OCI-LY7 (cell line): ENCODE measurements at places on chromosomes 12 and 14.

DNA sequence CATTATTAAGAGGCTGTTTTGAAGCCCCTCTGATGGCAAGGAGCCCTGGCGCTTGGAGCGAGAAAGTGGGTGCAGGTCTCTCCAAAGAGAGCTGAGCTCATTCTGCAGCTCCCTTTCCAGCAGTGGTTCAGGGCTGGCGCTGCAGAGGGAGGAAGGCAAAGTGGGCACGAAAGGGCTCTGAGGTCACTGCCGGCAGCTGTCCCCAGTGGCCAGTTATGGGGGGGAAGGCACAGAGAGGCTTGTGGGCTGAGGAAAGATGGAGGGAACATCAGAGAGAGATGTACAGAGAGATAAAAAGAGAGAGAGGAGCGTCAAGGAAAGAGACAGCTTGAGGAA lies 75.2 kb upstream of the TBX5 start:
- DNase-seq = no peak

- no peak for DNase-seq
Measured at GRCh38 chr14:69605738-69606137, 5.7 kb upstream of the SUSD6 start.

DNA sequence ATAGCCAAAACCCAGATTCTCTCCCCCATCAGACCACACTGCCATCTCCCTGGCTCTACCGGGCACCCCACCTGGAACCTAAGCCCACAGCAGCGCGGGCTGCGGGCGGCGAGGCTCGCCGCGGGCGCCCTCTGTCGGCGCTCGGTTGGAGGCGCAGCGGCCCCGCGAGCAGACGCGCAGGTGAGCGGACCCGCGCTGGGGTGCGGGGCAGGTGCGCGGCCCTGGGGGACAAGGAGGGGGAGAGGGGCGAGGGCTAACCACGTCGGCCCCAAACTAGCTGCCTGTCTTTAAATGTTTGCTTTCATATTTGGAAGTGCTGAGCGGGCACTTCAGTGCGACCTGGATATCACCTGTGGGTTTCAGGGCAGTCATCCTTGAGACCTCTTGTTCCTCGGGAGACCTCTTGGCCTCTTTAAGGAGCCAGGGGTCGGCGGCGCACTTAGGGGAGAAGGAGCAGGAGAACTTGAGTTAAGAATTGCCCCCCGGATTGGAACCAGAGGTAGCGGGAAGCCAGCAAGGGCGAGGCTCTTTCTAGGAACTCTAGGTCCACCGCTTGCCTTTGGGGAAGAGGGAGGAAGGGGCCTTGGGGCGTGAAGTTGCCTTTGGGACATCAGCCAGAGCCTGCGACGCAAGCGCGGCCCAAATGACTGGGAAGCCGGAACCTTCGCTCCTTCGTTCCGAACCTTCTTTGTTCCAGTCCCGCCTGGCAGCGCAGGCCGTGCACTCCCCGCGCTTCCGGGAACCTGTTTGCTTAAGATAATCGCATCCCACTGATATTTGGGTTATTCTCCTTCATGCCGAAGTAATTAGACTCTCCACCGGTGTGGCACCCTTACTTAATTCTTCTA lies 78.7 kb downstream of the NEDD1 start:
- DNase-seq = peak; percentile 27

- no peak for DNase-seq
Measured at GRCh38 chr12:13152281-13152680, 44.2 kb upstream of the EMP1 start.

DNA sequence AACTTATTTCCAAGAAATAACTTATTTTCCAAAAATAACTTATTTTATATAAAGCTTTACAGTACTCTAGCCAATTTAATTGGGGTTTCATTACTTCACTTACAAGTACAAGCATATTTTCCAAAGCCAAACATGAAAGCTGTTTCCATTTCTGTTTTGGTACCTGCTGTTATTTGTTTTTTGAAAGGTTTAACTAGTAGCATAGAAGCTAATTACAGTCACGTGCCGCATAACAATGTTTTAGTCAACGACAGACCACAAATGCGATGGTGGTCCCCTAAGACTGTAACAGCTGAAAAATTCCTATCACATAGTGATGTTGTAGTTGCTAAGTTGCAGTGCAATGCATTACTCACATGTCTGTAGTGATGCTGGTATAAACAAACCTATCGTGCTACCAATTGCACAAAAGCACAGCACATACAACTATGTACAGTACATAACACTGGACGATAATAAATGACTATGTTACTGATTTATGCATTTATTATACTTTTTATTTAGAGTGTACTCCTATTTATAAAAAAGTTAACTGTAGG lies 21.7 kb downstream of the PTPN21 start:
- no peak for DNase-seq

- DNase-seq = no peak
Measured at GRCh38 chr14:66041582-66041981, 444.6 kb upstream of the CCDC196 start.

GRCh38 chr12:131391399-131391798 lies 319.5 kb upstream of the SFSWAP start:
- DNase-seq = no peak

DNA sequence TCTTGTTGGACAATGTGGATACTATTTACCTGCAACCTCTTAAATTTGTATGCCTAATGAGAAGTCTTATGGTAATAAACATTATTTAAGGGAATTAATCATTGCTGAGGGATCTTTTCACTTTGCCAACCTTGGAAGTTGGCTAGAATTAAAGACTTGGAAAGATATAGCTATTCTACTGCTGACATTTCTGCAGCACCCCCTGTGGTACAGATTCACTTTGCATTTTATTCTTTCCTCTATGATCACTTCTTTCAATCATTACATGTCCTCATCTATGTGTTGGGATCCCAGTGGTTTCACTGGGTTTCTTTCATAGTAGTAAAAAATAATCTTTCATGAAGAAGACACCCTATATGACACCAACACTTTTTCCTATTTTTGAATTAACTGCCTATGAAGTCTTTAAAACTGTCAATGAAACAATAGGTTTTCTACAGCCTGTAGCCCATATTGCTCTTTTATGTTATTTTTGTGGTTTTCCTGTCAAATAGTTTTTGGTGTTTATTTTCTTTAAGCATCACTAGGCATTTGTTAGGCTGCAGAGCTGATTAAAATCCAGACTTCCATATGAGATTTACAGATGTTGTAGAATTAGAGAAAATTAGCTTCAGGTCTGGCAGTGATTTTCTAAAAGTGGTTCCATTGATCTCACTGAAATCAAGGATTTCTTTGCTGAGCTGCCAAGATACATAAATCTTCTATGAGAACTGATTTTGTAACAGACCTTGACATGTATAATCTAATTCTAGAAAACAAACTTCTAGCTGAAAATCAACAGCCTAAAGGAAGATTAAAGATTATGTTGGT lies 256.1 kb downstream of the NAV3 start:
- DNase-seq = no peak

- no peak for DNase-seq
Measured at GRCh38 chr12:23927907-23928306, 21.6 kb downstream of the SOX5 start.

DNA sequence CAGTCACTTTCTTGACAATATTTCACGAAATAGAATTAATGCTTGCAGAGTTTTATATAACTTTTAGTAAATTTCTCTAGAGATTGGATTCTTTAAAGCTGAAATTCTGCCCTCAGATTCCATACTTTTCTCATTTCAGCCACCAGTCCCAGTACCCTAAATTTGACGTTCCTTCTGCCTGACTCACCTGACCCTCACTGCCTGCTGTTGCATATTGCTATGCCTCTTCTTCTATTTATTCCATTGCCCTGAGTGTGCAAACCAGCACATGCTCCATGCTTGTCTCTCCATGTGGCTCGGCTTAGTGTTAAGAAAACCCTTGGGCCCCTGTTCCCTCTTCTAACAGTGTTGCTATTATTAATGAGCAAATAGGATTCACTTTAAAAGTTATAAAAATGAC lies 533.3 kb downstream of the LRFN5 start:
- no peak for DNase-seq

DNA sequence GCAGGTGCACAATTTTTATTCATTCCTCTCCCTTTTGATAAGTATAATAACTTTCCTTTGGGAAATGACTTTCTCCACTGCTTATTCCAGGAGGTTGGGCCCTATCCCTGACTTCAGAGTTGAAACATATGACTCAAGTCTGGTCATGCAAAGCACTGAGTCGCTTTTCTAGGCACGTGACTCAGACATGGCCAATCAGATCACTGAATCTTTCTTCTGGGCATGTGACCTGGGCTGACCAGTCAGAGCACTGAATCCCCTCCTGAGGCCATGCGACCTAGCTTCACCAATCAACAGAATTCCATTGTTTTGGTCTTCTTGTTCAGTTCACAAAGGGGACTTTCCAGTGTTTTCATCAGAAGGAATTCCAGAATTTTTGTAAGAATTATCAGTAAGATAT lies 377.1 kb upstream of the KITLG start:
- DNase-seq = no peak

DNA sequence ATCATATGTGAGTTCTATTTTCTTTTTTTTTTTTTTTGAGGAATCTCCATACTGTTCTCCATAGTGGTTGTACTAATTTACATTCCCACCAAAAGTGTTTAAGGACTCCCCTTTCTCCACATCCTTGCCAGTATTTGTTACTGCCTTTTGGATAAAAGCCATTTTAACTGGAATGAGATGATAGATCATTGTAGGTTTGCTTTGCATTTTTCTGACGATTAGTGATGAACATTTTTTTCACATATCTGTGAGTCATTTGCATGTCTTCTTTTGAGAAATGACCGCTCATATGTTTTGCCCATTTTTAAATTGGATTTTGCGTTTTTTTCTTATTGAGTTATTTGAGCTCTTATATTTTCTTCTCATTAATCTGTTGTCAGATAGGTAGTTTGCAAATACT lies 394.8 kb downstream of the LRFN5 start:
- no peak for DNase-seq

DNA sequence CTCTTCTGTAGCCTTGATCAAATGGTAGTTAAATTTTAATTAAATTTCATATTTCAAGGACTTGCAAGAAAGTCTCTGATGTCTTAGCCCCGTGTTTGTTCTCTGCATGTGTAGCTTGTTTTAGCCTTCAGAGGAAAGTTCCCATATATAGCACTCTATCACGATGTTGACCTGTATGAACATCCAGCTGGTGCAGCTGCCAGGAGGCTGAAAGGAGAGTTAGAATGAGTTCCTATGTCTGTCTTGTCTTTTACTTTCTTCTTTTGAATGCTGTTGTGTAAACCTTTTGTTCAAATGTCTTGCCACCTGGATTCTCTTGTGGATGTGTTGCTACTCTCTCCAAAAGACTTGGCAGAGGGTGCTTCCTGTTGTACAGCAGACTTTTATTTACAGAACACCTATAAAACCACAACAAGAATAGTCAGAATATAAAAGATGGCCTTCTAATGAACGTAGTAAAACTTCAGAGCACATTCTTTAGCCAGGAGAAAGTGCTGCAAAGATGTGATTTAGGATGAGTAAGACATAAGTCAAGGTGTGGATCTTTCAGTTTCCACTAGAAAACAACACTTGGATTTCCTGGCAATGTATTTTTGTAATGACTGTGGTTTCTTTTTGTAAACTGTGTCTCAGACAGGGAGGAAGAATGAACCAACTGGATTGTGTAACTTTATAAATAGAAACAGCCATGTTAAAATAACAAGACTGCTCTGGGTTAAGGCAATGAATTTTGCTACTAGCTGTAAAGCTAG lies 17.2 kb downstream of the NAV3 start:
- DNase-seq = peak; percentile 85

GRCh38 chr12:118190266-118190665 lies 54.3 kb downstream of the PEBP1 start:
- no peak for DNase-seq

GRCh38 chr12:78035901-78036606 lies 205.4 kb downstream of the NAV3 start:
- DNase-seq = no peak

DNA sequence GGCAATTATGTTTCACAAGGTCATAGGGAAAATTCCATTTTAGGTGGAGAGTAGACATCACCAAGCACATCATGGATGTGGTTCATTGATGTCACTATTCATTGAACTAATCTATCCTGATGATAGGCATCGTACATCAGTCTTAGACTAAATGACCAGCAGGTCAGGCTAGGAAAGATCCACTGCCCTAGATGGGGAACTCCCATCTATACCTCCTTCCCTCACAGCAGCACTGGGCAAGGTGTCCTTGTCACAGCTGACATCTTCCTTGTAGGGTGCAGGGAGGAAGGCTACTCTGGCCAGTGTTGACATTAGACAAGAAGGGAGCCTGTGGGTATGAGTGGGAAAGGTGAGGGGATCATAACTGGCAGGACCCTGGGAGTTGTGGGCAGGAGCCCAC lies 63.8 kb upstream of the CAPRIN2 start:
- DNase-seq = no peak

DNA sequence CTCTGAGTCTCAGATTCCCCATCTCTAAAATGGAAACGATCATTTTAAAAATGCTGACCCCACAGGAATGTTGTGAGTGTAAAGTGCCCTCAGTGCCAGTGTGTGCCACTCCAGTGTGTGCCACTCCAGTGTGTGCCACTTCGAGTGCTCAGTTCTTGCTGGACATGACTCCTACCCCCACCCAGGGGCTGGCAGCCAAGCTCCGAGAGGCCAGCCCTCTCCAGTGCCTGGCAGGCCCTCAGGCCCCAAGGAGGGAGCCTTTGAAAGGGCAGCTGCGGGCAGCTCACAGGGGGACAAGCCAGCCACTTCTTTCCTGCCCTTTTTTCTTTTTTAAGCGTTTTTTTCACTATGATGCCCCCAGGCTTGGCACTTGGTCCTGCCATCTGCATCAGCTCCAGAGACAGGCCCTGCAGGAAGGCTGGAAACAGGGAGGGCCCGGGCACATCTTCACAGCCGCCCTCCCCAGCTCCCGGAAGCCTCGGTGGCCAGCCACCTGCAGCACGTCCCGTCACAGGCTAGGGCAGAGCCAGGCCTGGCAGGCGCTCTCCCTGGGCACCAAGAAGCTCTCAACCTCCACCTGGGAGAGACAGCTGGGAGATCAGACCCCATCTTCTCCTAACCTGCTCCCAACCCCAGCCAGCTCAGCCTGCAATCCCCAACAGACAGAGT lies 29.8 kb downstream of the NCOR2 start:
- DNase-seq = no peak

DNA sequence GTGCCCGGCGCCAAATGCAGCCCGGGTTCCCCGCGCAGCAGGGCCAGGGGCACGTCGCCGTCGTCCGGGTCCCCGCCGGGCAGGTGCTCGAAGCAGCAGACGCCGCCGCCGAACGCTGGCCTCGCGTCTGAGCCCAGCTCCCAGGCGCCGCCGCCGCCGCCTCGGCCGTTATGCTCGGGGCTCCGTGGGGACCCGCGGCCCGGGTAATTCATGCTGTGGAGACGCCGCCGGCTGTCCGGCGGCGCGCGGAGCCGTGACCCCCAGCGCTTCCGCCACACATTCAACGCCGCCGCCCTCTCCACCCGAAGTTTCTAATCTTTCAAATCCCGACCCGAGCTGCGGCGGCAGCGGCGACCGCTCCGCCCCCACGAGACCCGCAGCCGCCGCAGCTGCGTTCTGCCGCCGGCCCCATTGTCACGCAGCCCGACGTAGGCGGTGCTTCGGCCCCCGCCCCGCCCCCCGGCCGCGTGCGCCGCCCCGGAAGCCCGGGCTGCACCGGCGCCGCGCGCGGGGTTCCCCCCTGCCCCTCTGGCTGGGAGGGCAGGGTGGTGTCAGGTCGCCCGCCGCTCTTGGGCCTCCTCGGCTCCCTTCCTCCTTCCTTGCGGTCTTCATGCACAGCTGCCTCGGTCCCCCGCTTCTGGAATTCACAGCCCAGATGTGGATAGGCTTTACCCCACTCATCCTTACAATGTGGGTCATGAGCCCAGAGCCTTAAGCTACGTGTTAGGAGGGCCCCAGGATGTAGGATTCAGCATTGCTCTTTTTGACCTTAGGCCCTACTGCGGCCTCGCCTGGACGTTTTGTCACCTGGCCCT lies at the start of gene DDHD1:
DDHD1 (minus strand) TSS at position 437 of the 815 bp plus-strand sequence; CDS start at position 212, 225 bp downstream.
- peak; percentile 89 for DNase-seq
